ENCODE measurements at places on chromosomes 5 and 9. TPM values are rescaled to one million over a fixed set of nuclear protein-coding genes. Genes with fewer than 3 reads are reported as not detected.

- peak; percentile 90 for DNase-seq
Observed at GRCh38 chr9:71681708-71682272, 86.5 kb downstream of the CEMIP2 start.

UBE2QL1 gene
- polyA plus RNA-seq, result not detected

GRCh38 chr5:117568126-117568525 is 993.5 kb upstream of the SEMA6A start:
- no peak for DNase-seq

DNA sequence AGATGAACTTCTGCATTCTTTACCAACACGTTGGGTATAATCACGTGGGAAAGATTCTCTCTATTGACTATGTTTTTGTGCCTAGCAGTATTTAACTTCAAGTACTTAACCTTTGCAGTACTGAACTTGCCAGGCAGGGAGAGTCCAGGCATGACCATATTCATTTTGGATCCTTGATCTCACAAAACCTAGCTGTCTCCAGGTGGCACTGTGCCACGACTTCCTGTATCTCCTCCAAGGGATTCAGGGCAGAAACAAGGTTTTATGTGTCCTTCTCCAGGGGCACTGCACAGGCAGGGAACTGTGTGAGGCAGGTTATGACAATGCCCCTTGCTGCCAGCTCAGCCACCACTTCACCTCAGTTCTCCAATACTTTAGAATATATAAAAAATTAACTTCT is 11.7 kb upstream of the IFNA5 start:
- DNase-seq, result peak; percentile 22

- no peak for DNase-seq
Observed at GRCh38 chr5:157518963-157519362, 56.6 kb downstream of the ADAM19 start.

DROSHA gene
- 58.6 TPM for polyA plus RNA-seq

DNA sequence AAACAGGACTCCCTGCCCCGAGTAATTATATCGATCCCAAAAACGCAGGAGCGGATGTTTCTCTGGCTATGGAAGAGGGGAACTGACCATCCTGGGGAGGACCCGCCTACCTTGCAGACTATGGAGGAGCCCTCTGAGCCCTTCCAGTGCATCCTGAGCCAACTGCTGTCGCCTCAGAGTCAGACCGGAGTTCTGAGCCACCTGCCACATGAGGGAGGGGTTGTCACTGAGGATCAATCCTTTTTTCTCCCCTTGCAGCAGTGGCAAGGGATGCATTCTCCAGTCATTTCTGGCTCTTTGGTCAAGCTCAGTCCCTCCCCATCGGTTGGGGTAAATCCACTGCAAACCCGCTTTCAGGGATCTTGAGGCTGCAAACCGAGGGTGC is 709 bp downstream of the FANCG start:
- no peak for DNase-seq

Measured in foreskin keratinocyte (primary cell).